ENCODE measurements at places on chromosomes 13 and 19.

DNA sequence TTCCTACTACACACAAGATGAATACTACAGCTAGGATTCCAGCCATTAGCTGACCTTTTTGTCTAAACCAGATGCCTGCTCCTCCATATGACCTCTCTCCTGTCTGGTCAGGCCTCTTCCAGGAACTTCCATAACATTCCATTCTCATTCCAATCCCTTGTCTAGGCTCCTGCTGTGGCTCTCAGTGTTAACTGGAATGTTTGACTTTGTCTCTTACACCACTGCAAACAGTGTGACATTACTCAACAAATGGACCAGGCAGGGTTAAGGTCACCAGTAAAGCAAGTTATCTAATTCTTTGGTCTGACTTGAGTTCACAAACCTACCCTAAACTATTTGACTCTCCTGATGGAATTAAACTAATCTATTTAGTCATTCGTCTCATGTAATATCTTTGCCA is 2.1 kb upstream of the GPC6 start:
- no peak for DNase-seq

GRCh38 chr19:54905803-54906511 is at the start of gene NCR1:
Gene NCR1, plus strand, starts transcription at chr19:54906148. Its CDS starts 40 bp downstream, at chr19:54906188.
- no peak for DNase-seq

DNA sequence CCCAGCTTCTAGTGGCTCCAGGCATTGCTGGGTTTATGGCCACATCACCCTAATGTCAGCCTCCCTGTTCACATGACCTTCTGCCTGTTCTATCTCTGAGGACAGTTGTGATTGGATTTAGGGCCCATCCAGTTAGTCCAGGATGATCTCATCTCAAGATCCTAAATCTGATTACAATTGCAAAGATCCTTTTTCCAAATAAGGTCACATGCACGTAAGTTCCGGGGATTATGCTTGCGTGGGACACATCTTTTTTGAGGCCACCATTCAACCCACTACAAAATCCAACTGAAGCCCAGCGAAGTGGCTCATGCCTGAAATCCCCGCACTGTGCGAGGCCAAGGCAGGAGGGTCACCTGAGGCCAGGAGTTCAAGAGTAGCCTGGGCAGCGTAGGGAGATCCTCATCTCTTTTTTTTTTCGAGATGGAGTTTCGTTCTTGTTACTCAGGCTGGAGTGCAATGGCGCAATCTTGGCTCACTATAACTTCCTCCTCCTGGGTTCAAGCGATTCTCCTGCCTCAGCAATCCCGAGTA is 12.3 kb downstream of the PLD3 start:
- no peak for DNase-seq

DNA sequence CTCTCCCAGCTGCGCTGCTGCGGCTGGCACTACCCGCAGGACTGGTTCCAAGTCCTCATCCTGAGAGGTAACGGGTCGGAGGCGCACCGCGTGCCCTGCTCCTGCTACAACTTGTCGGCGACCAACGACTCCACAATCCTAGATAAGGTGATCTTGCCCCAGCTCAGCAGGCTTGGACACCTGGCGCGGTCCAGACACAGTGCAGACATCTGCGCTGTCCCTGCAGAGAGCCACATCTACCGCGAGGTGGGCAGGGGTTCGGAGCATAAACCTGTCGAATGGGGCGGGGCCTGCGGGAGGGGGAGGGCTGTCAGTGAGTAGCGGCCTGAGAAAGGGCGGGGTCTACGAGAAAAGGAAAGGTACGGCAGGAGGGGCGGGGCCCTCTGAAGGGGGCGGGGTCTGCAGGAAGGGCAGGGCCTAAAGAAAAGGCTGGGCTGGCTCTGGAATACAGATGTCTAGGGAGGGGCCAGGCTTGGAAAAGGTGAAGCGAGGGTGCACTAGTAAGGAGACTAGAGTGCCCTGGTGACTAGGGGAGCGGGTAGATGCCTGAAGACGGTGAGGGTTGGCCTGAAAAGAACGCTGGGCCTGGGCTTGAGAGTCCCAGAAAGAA is 3.6 kb downstream of the CD37 start:
- DNase-seq, result no peak

DNA sequence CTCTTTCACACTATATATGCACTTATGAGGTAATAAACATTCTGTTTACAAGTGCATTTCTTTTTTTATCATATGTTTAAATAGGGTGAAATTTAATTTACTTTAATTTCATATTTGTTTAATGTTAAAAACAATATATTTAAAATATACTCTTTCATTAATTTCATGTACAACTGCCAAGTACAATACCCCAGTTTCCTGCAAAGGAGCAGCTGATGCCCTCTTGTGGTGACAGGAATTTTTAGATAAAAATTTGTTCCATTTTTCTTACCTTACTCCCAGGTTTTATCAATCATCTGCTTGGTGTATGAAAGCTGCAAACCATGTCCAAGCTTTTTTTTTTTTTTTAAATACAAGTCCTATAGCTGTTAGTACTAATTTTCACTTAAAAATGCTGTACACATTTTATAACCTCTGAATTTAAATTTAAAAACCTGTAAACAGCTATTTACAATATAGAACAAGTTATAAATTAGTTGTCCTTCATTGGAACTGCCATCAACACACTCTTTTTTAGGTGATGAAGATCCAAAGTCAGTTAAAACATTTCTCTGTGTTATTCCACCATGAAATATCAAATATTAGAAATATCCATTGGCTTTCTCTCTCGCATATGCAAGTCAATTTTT is 4.9 kb downstream of the PCDH20 start:
- no peak for DNase-seq

DNA sequence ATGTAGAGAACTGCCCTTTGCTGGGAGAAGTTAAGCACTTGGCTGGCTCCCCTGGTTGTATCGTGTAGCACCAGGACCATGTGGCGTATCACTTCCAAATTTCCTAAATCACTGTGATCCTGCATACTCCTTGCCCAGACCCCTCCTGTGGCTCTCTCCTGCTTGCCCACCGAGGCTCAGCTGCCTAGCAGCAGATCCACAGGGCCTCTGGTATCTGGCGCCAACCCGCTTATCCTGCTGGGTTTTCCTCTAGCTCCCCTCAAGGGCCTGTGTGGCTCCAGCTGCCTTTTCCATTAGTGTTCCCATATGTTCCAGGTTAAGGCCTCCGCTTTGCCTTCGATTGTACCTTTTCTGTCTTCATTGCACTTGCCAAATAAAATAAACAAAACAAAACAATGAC is 16.5 kb downstream of the LRCH1 start:
- no peak for DNase-seq

- DNase-seq, result no peak
Measured at GRCh38 chr19:46756544-46756888, 10.3 kb upstream of the STRN4 start.

- DNase-seq, result no peak
Measured at GRCh38 chr13:34107806-34108205, 289.9 kb downstream of the RFC3 start.

- no peak for DNase-seq
Measured at GRCh38 chr13:81051873-81052272, 710.9 kb upstream of the SPRY2 start.

DNA sequence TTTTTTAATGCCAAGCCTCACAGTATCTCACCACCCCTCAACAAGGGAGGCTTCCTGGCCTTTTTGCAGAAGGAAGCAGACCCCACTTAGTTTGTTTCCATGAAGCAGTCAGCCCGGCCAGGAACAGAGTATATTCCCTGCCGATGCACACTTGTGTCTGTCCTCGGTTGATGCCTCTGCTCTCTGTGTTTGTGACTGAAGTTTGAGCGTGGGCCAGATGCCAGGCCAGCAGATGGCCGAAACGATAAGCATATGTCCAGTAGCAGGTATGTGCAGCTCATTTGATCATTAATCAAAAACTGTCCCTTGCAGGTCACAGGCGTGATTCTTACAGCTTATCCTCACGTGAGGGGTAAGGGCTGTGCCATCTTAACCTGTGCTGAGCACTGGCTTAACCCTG is 144.0 kb downstream of the IRS2 start:
- DNase-seq, result no peak

DNA sequence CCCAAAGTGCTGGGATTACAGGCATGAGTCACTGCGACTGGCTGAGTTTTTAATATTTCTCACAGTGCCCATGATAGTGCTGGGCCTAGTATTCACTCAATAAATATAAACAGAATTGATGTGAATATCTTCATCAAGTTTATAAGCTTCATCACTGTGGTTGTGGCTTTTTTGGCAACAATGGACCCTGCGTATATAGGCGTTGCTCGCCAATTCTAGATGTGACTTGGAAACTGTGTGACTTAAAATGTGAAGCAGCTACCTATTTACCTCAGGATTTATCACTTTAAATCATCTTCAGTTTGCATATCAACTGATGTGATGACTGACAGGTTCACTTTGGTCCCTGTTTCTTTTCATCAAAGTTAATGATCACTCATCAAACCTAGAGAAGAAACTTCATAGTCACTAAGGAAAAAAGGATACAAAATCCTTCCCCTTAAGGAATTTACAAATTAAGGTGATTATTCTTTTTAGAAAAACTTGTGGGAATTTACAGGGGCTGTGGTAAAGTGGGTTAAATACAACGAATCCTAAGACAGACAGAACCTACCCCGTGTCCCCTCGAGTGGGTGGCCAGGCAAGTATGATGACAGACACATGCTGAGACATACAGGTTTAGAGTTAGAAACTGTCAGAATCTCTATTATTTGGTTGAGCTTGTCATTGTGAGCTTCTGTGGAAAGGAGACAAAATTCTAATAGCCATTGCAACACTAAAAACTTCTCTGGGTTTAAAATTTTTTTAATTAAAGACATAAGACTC is 101.3 kb downstream of the AKAP11 start:
- DNase-seq, result no peak

GRCh38 chr19:1097810-1098176 is 2.6 kb upstream of the POLR2E start:
- DNase-seq, result no peak

DNA sequence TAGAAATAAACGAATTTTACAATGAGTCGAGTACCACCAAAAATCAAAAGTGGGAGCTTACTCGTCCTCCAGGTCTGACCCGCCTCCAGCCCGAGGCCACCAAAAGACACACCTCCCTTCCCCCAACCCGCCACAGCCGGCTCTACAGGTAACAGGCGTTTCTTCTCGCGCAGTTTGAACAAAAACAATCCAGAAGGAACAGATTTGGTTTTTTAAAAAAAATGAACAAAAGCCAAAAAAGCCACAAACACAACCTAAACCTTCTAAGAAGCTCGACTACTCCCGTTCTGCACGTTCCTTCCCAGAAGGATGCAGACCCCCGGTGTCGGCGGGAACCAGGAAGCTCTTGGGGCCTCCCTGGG is 671 bp downstream of the ZDHHC20 start:
- peak; percentile 24 for DNase-seq

DNA sequence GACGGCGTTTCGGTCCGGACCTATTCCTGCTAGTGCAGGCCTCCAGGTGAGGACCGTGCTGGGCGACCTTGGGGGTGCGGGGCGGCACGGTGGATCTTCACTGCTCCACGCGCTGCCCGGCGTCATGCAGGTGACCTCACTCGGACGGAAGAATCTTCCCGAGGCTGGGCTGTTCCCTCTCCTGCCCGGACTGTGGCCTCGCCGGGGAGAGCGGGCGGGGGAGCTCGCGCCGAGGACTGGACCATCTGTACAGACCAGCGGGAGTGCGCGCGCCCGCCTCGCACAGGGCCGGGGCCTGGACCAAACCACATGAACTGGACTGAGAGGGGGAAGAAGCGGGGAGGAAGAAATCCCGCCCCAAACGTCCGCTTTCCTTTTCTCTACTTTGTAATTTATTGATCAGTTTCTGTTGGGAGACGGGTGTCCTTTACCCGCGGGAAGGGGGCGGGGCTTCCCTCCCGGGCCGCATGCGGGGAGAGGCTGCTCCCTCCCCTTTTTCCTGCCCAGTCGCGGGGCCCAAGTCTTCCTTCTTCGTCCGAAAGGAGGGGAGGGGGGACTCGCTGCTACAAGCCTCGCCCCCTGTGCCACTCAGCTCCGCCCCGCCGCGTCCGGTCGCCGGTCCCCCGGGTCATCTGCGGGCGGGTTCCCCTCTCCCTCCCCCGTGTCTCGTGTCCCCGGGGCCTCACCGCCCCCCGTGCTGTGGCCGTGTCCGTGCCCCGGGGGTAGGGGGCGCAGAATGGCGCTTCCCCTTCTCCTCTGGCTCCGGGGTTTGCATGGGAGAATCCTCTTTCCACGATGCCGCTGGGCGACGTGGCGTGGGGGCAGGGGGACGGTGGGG is 4.9 kb downstream of the HRC start:
- DNase-seq, result no peak

DNA sequence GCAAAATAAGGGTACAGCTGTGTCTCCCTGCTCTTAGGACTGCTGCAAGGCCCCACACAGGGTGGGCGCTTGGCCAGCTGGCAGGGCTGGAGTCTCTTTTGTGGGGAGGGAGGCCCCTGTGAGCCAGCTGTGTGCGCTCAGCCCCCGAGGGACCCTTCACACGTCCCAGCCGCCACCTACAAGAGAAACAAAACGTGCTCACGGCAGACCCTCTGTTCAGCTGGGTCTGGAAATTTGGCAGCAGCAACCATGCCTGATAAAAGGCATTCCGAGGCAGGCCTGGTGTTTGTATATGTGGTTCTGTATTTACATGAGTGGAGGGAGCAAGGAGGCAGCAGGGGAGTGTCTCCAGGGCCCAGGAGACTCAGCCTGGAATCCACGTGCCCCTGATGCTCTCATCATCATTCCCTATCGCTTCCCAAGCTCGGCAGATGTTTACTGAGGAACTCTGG is 49.7 kb downstream of the CRTC1 start:
- DNase-seq, result no peak

DNA sequence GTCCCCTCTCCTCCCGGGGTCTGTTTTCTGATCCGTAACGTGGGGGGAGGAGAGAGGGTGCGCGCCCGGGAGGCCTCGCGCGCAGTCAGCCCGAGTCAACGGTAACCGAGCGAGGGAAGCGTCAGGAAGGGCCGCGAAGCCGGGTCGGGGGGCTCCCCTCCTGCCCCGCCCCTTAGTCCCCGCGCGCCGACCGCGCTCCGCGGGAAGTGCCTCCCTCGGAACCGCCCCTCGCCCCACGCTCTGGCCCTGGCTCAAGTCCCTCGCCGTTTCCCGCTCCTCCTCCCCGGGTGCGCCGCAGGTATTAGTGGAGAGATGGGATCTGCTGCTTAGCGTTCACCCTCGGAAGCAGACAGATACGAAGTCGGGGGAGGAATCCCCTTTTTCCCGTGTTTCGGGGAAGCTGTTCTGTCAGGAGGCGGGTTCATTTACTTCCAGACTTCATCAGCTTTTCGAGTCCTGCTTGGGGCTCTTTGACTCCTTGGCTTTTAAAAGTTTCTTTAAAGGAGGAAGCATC is 770 bp downstream of the HNRNPM start:
- peak; percentile 46 for DNase-seq

- DNase-seq, result no peak
Measured at GRCh38 chr13:85148009-85148408, 651.2 kb downstream of the SLITRK6 start.

GRCh38 chr13:106981051-106981450 is 413.1 kb upstream of the ARGLU1 start:
- no peak for DNase-seq
